NCI-H187 treated with DMSO at 0.1 percent for 48 hours (cell line): ENCODE measurements at places on chromosomes 12 and 14.
A peak's percentile ranks its signal among the peaks of the same experiment; 100 is the strongest.

- DNase-seq, result no peak
Observed at GRCh38 chr12:30696103-30696408, 387 bp upstream of the IPO8 start.

DNA sequence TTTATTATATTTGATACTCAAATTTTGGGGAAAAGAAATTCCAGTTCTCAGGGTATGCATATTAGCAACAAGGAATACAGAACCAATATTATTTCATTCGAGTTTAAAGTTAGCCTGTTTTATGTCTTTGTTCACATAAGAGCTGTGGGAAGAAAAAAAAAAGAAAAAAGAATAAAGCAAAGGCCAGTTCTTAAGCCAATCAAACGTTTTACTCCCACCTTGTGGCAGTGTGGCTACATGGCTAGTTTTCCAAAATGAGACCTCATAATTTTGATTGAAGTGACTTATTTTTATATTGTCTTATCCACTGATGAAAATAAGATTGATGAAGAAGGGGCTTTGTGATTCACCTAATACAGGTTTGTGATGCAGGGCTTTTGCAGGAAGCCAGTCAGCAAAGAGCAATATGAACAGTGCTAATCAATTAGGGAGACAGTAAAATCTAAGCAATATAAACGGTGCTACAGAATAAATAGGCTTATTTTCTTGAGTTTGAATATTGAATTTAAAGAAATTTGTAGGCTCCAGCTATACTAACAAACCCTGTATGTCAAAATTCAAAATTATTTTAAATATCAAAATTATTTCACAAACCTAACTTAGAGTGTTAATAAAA is 624.1 kb upstream of the FOXG1 start:
- DNase-seq, result peak; percentile 15

GRCh38 chr12:95942101-95942523 is 302 bp downstream of the CCDC38 start:
- no peak for DNase-seq

DNA sequence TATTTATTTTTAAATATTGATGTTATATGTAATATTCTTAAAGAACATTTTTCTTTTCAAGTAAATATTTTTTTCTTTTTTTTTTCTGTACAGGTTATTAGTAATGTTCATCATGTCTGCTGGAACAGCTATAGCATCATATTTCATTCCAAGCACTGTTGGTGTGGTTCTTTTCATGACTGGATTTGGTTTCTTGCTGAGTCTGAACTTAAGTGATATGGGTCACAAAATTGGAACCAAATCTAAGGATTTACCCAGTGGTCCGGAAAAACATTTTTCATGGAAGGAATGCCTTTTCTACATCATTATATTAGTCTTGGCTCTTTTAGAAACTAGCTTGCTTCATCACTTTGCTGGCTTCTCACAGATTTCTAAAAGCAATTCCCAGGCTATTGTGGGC is 23.2 kb downstream of the PCNX4 start:
- no peak for DNase-seq

DNA sequence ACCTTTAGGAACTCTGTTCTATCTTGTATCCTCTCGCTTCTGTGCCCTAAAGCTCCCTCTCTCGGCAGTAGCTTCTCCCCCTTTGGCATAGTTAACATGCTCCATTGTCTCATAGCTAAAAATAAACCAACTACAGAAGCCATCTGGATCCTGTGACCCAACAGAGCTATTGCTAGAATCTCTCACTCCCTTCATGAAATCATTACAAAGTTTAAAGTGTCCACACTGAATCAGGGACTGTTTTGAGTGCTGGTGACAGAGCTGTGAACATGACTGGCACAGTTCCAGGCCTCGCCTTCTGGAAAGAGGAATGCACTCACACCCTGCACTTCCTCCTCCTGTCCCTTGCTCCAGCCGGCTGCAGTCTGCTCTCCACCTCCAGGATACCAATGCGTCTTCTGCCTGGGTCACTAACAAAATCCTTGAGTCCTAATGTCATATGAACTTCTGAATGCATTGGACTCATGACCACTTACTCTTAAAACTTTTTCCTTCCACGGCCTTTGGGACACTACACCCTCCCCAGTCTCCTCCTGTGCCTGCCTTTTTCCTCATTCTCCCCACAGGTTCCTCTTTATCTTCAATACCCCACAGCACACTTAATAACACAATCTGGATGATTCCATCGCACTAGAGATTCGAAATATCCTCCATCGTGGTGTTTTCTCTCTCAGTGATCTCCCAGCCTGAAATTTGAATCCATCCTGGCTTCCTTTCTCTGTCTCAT is 13.2 kb downstream of the PLBD1 start:
- DNase-seq, result no peak

DNA sequence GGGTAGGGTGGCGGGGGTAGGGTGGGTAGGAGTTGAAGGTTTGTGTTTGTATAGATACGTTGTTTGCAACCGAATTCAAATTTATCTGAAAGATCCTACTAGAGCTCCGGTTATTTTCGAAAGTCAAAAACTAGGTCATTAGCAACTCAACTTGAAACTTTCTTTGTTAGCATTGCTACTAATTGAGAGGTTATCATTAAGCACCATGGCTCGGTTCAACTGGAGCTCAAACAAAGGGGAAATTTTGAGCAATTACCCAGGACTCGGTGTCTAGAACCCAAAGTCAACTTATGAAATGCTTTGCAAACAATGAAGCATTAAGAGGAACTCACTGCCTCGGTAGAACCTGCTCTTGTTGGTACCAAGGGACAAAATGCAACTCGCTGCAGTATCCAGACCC is 207.7 kb downstream of the BCAT1 start:
- DNase-seq, result no peak

- DNase-seq, result no peak
Observed at GRCh38 chr14:88518592-88519512, 36.0 kb downstream of the PTPN21 start.

DNA sequence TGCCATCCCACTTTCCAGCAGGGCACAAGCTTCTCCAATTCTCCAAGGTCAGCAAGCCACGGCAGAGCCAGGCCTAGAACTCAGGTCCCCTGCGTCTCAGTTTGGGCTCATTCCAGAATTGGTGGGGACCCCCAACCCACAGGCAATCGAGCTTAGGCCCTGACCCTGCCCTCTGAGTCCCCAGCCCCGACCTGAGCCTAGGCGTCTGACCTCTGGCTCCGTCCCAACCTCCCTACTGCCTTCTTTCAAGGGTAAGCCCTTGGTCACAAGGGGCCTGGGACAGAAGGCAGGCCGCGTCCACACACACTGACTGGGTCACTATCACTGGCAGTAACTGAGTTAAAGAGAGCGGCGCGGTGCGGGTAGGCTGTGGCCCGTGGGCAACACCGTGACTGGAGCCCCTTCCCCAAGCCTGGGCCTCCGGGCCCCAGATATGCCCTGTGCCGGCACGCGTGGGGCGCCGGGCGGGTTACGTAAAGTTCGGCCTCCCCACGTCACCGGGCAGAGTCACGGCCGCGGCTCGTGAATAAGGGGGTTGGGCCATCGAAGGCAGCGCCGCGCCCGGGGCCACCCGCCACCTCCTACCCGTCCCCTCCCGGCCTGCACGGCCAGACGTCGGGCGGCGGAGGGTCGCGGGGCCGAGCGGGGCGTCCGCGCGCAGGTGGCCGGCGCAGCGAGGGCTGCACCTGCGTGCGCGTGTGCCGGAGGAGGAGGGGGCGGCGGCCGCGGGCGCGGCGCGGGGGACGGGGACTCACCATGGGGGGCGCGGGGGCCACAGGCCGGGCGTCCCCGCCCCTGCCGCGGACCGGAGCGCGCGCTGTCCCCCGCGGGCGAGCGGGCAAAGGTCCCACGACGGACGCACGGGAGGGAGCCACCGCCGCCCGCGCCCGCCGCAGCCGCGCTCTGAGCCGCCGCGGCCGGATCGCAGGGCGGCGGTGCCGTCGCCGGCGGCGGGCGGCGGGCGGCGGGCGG is 516 bp downstream of the ANKRD9 start:
- DNase-seq, result no peak

GRCh38 chr12:57389033-57389432 is 41.8 kb downstream of the R3HDM2 start:
- DNase-seq, result no peak

- no peak for DNase-seq
Observed at GRCh38 chr12:79423560-79423959, 267.2 kb downstream of the PAWR start.

DNA sequence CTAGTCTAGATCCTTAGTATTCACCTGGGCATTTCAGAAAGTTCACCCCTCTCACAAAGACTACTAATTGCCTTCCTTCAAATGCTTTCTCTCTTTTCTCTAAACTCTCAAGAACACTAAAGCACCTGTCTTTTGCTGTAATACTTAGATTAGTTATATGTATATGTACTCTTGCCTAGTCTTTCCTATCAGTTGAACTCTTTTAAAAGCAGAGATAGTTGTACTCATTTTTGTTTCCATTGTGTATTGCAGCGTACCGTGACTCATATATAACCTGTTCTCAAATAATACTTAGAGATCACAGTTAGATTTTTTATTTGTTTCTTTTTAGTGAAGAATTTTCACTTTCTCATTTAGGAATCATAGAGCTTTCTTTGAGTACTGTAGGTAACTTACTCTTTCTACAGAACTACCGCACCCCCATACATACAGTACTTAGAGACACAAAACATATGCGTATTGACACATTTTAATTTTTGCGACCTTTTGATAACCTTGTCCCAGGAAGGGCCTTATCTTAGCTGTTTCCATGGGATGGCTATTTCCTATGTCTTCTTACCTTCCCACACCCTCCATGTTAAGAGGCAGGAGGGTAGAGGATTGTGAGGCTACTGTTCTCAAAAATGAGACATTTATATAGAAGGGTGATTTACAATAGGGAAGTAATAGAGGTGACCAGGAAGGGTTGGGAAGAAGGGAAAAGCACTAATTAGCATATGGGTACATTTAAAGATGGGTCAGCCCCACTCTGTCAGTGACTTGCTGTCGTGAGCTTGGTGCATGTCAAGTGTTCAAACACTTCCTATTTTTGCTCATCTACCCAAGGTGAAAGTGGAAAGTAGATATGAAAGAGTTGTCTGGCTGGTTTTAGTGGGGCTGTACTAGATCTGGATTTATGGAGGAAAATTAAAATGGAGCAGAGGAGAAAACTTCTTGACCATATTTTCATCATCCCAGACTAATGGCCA is 74.3 kb downstream of the PLEKHA5 start:
- DNase-seq, result no peak

DNA sequence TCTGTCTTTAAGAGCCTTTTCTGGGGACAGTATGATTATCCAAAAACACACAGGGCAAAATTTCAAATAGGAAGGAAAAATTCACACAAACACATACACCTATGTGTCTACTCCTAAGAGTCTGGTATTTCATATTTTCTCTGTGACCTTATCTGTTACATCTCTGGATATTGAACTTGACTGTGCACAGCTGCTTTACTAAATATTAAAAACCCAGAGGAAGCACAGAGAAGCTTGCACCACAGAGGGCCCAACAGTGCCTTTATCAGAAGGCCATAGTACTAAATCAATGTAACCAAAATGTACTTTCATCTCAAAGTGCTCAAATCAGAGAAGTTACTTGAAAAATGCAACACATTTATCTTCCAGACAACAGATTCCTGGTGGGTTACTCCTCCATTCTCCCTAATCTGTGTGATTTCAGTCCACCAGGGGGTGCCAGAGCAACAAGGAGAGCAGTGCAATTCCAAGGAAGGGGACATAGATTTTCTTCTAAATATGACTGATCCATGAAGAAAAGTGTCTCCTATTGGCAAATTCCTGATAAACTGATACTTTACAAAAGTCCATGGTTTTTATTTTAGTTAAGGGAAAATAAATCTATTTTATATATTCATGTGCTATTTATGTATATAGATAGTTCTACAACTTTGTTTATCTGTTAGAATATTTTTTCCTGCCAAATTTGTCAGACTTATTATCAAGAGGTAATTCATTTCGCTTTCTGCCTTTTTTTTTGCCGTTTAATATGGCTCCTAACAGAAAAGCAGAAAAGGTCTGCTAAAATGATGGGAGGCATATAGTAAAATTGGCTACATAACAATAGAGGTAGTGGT is 617.6 kb downstream of the LRFN5 start:
- peak; percentile 21 for DNase-seq

GRCh38 chr12:262817-263216 is at the start of gene SLC6A13:
Gene SLC6A13 (minus strand): TSS chr12:262836. CDS start chr12:260052, 2,784 bp downstream.
- DNase-seq, result no peak

GRCh38 chr14:68261092-68261842 is 441.7 kb downstream of the RAD51B start:
- no peak for DNase-seq

DNA sequence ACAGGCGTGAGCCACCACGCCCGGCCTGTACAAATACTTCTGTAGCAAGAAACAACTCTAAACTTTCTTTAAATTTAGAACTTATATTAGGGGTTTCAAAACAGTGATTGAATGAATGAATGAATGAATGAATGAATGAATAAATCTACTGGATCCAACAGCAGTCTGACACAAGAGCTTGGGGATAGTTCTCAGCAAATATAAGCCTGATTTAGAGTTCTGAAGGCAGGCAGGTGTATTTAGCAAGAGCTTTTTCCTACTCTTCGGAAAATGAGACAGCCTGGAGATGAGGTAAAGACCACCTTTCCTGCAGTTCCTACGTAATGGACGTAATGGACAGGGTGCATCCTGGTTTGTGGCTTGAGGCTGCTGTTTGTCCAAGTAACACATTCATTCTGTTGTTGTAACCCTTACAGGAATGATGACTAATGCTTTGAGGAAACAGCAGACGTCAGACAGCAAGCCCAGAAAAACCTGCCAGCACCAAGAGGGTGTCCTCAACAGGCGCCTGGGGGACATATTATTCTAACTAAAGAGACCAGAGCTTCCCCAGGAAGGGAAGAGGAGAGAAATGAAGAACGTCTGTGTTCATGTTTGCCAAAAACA is 277.4 kb upstream of the SOX5 start:
- DNase-seq, result no peak

DNA sequence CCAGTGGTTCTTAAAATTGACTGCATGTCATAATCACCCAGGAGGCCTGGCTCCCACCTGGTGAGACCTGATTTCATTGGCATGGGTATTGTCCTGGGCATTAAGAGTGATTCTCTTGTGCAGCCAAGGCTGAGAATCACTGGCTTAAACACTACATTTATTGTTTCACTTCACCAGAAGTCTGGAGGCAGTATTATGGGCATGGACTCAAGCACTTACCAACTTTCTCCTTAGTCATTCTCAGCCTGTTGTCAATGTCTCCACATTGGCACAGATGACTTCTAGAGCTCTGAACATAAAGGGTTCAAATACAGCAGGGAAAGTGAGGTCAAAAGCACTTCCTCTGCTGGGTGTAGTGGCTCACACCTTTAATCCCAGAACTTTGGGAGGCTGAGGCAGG is 25.6 kb upstream of the GCH1 start:
- DNase-seq, result no peak

GRCh38 chr12:107522692-107523477 is 162.7 kb upstream of the PWP1 start:
- DNase-seq, result no peak

- no peak for DNase-seq
Observed at GRCh38 chr14:79064214-79064613, 894.0 kb downstream of the NRXN3 start.

- no peak for DNase-seq
Observed at GRCh38 chr12:123337070-123337469, 27.6 kb downstream of the SBNO1 start.
